ENCODE measurements at places on chromosomes 16 and 17.

- no peak for DNase-seq
Observed at GRCh38 chr16:23682181-23682580, 3.5 kb downstream of the PLK1 start.

DNA sequence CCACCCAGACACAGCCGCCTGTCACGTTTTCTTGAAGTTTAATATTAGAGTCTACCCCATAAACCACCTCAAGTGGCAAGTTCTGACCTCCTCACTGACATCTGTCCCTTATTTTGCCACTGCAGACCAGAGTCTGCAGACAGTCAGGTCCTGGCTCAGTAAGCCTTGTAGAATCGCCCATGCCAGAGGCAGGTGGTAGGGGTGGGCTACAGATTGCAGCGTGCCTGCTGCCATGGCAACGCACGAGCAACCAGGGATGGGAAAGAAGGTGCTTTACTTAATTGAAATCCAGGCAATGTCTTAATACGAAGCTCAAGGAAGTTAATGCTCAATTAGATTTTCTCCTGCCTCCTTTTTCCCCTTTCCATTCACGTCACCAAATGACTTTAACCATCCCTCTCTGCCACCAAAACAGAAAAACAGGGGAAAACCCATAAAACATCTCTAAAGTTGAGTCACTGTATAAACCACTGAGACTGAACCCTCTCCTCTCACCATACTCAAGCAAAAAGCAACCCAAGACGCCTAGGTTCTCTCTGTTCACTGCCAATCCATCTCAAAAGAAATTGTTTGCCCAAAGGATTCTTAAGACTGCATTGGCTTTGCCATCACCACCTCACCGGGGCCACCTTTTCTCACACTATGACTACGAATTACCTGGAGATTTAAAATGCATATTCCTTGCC, 228.8 kb downstream of the SLC39A11 start:
- DNase-seq, result no peak

GRCh38 chr17:68572138-68572842, 28.9 kb downstream of the FAM20A start:
- no peak for DNase-seq

DNA sequence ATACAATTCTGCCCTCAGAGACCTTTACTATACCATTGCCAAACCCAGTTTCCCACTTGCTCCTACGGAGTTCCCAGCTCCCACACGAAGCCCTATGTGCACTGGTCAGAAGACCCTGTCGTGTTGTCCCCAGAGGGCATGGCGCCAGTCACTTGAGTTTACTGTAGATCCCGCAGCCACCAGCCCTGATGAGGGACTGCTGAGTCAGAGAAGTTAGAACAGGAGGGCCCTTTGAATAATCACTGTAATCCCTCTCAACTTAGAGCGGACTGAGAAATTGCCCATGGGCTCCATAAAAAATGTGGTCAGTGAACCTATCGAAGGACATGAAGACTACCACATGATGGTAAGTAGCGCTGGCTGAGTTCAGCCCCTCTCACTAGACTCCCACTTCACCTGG, 9.2 kb downstream of the UBFD1 start:
- no peak for DNase-seq

DNA sequence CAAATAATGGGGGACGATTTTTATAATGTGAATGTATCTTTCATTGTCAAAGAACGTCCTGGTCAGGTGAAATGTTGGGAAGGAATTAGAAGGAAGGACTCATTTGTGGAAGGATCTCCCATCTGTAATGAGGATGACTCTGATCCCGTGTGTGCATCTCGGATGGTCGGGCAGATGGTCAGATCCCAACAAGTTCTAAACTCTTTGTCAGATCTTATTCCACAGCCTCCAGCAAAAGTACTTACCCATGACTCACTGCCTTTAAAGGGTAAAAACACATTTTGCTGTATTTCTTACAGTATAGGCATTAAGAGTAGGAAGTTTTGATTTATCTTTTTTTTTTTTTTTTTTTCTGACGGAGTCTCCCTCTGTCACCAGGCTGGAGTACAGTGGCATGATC, 539 bp upstream of the KRTAP4-8 start:
- DNase-seq, result no peak

DNA sequence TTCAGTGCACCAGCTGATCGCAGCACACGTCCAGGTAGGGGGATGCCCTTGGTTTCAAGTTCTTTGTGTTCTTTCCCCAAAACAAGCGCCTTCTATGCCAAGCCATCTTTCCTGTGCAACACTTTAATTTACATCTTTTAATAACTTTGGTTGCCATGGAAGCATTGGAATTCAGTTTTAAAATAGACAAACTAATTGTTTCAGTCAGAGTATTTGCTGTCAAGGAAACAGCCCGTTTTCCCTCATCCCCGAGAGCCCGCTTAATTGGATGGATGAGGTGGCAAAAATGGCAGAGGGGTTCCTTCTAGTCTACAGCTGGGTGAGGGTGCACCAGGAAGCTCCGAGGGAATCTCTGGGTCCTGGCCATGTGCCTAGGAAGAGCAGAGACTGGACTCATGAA, 793.7 kb upstream of the EEF2KMT start:
- DNase-seq, result no peak

DNA sequence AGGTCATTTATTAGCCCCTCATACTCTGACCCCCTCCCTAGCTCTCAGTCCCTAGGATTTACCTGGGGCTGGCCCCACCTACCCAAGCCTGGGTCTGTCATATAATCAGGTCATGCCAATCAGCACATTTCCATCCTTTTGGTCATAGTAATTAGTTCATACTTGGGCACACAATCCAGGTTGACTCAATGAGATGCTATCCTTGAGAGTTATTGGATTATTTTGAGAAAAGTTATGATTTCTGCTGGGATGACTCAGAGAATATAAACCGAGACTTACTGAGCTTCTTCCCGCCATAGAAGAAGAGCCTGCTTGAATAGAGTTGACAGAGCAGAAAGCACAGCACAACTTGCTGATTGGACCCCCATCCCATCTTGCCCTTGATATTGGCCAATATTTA, 331.5 kb downstream of the CBLN1 start:
- no peak for DNase-seq

DNA sequence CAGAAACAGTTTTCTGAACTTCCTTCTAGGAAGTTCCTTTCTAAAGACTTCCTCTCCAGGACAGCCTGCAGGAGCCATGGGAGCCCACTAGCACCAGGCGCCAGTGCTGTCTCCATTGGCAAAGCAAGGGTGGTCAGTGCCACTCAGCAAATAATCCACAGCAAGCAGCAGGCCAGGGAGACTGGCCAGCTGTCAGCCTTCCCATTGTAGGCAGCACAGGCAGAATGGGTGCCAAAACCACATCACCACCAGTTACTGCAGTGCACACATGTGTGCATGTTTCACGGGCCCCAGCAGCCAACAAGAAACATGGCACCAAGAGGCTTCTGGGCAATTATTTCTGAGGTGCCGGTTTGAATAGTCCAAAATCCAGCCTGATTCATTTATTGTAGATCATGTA, 26.7 kb downstream of the DNASE1 start:
- no peak for DNase-seq

- DNase-seq, result no peak
Observed at GRCh38 chr16:87390641-87391323, 1.4 kb upstream of the MAP1LC3B start.

DNA sequence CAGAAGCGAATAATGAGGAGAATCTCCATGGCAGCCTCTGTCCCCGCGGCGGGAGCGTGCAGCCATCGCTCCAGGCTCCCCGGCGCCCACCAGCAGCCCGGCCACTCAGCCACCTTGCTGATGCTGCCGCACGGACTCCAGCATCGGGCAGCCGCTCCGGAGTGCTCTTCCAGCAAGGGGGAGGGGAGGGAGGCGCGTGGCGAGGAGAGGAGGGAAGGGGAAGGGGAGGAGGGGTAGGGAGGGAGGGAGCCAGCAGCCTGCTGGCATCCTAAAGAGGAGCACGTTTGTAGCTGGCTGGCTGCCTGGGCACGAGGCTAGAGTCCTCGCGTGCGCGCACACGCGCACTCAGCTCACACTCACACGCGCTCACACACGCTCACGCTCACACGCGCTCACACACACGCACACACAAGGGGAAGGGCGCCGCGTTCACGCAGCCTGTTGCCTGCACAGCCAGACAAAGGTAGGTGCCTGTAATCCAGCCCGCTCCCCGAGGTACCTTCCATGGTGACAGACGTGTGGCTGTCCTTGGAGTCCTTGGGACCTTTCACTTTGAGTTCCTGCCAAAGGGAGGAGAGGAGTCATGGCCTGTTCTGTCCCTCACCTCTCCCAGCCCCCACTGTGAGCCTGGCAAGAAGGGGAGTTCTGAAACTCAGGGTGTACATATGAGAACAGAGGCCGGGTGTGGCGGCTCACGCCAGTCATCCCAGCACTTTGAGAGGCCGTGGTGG, 82.1 kb downstream of the TIMM22 start:
- DNase-seq, result no peak

DNA sequence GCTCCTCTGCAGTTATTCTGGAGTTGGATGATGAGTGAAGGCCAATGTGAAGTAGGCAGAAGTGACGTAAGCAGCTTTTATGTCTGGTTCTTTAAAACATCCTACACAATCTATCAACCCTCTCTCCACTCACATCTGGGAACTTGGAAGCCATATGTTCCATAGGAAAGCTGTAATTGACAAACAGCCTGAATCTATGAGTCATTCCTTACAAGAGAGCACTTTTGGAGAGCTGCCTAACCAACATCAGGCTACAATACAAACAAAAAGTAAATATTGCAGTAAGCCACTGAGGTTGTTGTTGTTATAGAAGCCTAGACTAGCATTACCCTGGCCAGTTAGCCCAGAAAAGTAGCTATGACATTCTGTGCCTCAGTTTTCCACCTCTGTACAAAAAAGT, 5.9 kb downstream of the CCL7 start:
- no peak for DNase-seq

GRCh38 chr17:16052486-16052885, 52.9 kb downstream of the TTC19 start:
- DNase-seq, result no peak

- DNase-seq, result no peak
Observed at GRCh38 chr16:65975049-65975708, 391.3 kb upstream of the CDH5 start.

- no peak for DNase-seq
Observed at GRCh38 chr16:66949472-66949871, 11.6 kb upstream of the CES3 start.

DNA sequence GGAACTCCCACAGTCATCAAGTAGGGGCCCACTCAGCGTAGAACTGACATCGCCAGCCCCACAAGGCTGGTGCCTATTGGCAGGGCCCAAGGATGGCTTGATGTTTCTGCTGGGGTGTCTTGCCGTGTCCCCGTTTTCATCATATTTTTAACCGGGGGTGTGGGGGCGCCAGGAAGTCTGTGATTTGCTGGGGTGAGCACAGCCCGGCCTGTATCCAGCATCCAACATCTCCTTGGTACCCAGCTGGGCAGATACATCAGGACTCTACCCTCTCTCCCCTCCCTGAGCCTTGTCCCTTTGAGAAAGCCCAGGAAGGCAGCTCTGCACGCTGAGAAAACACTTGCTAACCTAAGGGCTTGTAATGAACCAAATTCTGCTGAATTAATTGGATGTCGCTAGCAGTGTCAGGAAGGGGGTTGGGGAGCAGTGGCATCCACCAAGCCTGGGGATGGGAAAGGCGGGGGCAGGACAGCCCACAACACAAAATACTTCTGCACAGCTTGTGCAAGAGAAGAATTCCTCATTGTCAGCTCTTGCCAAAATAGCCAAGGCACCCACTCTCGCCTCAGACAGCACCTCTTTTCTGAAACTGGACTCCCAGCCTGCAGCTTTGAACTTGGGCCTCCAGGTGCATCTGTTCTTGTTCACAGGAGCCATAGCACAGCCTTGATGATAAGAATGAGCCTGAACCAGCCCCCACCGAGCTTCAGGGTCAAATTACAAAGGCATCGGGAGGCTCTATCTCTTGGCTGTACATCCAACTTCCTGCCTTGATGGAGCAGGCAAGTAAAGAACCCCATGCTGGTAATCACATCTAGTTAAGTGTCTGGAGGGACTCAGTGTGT, 63.7 kb upstream of the LYRM9 start:
- DNase-seq, result no peak

- no peak for DNase-seq
Observed at GRCh38 chr16:4115949-4116318, 308 bp downstream of the ADCY9 start.

DNA sequence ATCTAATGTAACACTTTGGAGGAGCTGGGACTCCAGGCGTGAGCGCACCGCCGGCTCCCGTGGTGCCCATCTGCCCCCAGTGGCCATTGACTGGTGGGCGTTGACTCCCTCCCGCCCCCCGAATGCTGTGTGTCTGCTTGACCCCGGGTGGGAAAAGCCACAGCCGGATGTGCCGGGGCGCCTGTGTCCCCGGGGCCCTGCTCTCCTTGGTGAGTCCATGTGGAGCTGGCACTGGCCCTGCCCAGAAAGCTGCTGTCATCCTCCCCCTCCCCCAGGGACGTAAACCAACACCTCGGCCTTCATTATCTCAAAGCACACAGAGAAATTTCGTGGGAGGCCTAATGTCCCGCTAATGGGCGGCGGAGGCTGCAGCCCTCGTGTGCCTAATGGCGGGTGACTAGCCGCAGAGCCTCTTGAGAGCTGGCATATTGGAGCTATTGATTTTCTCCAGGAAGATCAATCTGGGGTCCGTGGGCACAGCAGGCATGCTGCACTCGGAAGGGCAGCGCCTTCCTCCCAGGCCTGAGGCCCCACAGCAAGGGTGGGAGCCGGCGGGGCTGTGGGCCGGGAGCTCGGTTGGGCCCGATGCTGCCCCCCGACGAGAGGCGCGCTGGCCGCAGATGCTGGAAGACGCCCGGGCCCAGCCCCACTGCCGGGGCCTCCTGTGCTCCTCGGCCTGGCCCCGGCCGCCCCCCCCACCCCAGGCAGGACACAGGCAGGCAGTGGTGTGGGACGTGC, 4.0 kb upstream of the PERCC1 start:
- no peak for DNase-seq

DNA sequence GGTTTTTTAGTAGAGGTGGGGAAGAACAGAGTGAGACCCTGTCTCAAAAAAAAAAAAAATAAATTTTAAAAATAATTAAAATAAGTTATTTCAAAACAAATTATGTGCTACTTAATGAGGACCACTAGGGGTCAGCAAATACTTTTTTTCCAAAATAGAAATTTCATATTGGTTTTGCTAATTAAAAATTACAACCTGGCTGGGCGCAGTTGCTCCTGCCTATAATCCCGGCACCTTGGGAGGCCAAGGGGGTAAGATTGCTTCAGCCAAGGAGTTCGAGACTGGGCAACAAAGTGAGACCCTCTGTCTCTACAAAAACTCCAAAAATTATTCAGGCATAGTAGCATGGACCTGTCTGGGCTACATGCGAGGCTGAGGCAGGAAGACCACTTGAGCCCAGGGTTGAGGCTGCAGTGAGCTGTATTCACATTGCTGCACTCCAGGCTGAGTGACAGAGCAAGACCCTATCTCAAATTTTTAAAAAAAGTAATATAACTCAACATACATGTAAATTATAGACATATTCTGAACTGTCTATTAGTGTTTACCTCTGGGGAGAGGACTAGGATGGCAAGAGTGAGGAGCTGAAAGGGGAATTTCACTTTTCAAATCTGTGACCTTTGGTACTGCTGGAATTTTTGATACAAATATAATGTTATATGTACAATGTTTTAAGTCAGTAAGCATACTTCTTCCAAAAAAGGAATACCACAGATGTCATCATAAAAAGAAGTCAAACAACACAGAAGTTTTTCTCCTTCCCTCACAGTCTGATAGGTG, 8.1 kb downstream of the MEIOB start:
- no peak for DNase-seq

GRCh38 chr16:28923652-28924398, 1.2 kb downstream of the RABEP2 start:
- no peak for DNase-seq

GRCh38 chr16:4200781-4201137, 41.1 kb downstream of the SRL start:
- DNase-seq, result no peak
